ENCODE measurements at places on chromosomes 11 and 22.
A peak's percentile ranks its signal among the peaks of the same experiment; 100 is the strongest.

- no peak for DNase-seq
Measured at GRCh38 chr22:36765131-36765942, 10.6 kb downstream of the IFT27 start.

DNA sequence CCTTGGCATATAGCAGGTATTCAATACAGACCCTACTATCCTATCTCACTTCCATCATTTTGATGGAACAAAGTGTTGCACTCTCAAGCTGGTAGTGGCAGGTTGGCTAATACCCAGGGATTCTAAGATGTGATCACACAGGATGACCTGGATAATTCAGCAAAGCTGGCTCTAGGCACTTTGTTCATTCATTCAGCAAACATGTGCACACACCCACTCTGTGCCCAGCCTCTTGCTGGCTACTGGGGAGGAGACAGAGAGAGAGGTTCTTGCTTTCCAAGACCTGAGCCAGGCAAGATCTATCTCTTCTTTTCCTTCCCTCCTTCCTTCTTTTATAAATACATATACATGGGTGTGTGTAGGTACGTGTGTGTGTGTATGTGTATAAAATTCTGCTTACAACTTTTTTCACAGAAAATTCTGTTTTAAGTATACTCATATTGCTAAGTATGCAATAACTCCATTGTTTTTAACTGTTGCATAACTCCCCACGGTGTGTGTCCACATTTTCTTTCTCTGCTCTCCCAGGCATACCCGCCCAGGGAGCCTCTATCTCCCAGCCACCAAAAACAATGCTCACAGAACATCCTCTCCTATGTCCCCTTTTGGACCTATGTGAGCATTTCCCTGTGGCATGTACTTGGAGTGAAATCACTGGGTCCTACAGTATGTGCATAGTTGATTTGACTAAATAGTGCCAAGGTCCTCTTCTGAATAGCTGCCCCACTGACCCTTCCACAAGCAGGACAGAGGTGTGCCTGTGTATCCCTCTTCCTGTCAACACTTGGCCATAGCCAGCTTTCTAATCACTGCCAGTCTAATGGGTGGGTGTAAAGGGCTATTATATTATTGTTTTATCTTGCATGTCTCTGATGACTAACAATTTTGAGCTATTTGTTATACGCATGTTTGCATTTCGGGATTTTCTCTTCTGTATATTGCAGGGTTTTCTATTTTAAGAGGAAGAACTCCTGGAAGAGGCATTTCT lies 27.5 kb downstream of the CLPB start:
- DNase-seq: peak; percentile 35

GRCh38 chr11:22802861-22803260 lies 26.7 kb downstream of the SVIP start:
- DNase-seq: peak; percentile 3

GRCh38 chr11:61522881-61523280 lies 14.3 kb downstream of the LRRC10B start:
- no peak for DNase-seq

DNA sequence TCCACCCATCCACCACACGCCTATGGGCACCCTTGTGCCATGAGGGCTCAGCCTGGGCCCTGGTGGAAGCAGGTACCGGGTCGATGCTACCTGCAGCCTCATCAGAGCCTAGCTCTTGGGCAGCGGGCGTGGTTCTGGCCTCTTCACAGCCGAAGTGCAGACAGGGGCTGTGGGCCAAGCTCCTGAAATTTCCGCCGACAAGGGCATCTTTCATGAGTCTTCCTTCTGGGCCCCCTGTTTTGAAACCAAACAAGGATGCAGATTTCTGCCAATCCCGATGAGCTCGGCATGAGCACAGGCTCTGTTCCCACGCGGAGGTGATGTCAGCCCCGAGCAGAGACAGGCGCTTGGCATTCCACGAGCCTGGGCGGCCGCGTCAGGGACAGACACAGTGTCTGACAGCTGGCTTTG lies 22.6 kb upstream of the MGAT3 start:
- no peak for DNase-seq

GRCh38 chr11:84855508-84856245 lies 771.5 kb downstream of the DLG2 start:
- DNase-seq: no peak

- peak; percentile 68 for DNase-seq
Measured at GRCh38 chr11:108947654-108948570, 283.0 kb downstream of the DDX10 start.

GRCh38 chr11:47234669-47235100 lies 13.9 kb downstream of the ACP2 start:
- no peak for DNase-seq

GRCh38 chr11:66905631-66906030 lies 48.8 kb downstream of the LRFN4 start:
- DNase-seq: no peak

DNA sequence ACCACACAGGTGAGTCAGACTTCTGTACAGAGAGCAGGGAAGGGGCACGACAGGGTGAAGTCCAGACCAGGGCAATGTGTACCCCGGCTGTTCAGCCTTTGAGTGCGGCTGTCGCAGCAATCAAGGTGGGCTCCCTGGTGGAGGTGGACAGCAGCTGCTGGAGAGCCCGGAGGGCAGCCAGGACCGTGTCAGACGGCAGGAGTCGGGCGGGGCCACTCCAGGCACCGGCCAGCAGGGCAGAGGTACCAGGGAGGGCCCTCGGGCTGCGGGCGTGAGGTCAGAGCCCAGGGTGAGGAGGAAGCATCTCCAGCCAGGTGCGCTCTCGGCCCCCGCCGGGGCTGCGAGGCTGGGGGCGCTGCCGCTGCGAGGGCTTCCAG lies 802 bp upstream of the PIM3 start:
- DNase-seq: peak; percentile 81

DNA sequence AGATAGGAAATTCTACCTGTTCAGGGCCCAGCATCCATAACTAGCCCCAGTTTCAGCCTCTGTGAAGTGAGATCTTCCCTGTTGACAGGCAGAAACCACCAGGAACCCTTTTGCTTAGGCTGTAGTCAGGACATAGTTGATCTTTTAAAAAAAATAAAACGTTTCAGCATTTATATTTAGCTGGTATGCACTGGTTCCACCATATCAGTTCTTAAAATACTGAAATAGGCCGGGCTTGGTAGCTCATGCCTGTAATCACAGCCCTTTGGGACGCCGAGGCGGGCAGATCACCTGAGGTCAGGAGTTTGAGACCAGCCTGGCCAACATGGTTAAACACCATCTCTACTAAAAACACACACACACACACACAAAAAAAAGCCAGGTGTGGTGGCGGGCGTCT lies 35.3 kb downstream of the GALNT18 start:
- DNase-seq: no peak

GRCh38 chr11:14306481-14306880 lies 52.5 kb downstream of the RRAS2 start:
- DNase-seq: no peak

GRCh38 chr22:47174671-47175112 lies 412.2 kb downstream of the TBC1D22A start:
- no peak for DNase-seq

GRCh38 chr22:49081261-49081666 lies 746.4 kb downstream of the BRD1 start:
- no peak for DNase-seq

DNA sequence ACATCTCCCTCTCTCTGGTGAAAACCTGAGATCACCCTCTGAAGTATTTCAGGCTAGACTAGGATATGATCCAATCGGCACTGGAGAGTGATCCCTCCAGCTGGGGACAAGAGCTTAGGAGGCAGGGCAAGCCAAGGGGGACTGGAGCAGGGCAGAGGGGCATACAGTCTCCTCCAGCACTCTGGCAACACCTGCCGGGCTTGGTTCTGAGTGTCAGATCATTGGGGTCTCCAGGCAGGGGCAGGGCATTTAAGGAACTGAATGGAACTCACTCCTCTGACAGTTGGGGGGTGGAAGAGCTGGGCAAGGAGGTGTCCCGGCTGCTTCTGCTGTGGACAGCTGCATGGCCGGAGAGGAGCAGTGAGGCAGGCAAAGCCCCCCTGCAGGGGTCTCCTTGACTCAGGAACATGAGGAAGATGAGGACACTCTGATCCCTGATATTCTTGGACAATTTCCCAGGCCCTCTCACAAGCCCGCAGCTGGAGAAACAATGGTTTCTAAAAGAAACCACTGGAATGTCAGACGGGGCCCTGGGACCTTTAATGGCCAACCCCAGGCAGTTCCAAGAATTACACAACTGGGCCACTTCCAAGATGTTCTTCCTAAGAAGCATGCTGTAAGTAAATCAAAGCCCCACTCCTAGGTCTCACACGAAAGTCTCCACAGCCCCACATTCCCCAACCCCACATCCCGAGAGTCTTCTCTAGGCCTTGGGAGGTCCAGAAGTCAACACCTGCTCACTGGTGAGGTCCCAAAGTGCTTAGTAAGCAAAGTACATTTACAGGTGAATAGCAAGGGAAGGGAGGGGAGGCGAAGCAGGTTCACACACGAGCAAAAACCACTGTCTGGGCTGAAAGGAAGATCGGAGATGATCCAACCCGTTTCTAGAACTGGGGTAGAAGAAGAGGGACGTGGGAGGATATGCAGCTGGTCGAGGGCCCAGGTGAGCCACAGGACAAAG lies 1.2 kb upstream of the CCDC86 start:
- peak; percentile 74 for DNase-seq

DNA sequence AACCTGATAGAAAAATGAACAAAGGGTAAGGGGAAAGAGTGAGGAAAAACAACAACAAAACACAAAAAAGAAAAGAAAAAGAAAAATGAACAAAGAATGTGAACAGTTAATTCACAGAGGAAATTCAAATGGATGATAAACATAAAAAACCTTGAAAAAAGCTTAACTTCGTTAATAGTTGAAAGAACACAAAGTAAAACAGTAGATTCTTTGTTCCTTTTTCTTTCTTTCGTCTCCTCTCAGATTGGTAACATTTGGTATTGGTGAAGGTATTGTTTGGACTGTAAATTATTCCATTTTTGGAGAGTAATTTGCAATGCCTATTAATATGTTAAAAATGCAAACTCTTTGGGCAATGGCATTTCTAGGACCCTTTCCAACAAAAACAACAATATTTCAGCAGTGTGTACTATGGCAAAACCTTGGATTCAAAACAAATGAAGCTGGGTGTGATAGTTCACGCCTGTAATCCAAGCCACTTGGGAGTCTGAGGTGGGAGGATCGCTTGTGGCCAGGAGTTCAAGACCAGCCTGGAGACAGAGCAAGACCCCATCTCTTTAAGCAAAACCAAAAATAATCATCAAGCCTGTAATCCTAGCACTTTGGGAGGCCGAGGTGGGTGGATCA lies 3.3 kb upstream of the BACE1 start:
- peak; percentile 61 for DNase-seq

DNA sequence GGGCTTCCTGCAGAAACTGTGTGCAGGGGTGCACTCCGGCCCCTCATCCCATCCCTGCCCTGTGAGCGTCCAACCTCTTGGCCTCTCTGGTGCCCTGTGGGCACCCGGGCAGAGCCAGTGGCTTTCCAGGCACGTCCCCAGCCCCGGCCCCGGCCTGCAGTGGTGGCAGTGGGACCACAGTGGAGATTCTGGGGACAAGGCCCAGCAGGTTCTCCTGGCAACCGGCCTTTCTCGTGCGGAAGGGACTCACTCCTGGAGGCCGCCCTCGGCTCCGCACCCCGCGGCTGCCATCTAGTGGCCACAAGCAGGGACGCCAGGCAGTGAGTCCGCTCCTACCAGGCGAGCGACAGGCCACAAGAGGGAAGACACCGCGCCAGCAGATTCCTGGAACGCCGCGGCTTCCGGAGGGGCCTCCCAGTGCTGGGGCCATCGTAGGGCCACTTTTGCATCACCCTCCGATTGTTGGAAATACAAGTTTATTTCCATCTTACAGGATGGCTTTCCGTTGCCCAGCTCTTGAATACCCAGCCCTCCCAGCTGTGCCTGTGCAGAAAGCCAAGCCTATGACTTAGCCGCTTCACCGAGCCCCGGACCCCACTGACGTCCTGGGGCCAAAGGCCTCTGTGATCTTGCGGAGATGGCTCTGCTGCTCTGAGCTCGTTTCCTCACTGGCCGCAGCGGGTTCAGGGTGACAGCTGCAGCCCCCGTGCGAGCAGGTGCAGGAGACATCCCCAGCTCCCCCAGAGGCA lies 357.3 kb downstream of the CTTN start:
- peak; percentile 6 for DNase-seq

DNA sequence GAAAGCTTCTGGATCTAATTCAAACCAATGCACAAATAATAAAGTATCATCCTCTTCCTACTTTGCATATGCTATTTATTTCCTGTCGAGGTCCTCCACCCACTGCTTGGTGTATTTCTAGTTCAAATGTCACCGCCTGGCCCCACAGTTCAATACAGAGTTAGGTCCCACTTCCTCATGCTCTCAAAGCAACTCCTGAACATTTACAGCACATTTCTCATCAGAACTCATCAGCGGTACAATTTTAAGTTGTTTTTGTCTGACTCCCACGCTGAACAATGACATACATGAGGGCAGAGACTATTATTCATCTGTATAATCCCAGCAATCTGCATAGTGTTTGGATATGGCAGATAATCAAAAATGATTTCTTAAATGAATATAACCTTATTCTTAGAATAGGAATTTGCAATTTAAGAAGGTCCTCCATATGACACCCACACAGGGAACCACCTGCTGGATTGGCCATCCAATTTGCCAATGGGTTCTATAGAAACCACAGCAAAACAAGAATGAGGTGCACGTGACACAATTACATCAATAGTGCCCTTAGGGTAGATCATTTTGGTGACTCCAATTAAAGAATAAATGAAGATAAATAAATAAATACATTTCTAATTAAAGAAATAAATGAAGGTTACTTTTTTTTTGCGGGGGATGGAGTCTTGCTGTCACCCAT lies 54.2 kb downstream of the SLC25A17 start:
- no peak for DNase-seq

- no peak for DNase-seq
Measured at GRCh38 chr11:71293961-71294782, 41.8 kb upstream of the SHANK2 start.
